ENCODE measurements at places on chromosomes 16 and 17.

GRCh38 chr17:68057531-68057952 lies 22.0 kb downstream of the KPNA2 start:
- DNase-seq: peak; percentile 36

- DNase-seq: peak; percentile 12
Observed at GRCh38 chr16:14405611-14406537, 224.2 kb downstream of the PARN start.

DNA sequence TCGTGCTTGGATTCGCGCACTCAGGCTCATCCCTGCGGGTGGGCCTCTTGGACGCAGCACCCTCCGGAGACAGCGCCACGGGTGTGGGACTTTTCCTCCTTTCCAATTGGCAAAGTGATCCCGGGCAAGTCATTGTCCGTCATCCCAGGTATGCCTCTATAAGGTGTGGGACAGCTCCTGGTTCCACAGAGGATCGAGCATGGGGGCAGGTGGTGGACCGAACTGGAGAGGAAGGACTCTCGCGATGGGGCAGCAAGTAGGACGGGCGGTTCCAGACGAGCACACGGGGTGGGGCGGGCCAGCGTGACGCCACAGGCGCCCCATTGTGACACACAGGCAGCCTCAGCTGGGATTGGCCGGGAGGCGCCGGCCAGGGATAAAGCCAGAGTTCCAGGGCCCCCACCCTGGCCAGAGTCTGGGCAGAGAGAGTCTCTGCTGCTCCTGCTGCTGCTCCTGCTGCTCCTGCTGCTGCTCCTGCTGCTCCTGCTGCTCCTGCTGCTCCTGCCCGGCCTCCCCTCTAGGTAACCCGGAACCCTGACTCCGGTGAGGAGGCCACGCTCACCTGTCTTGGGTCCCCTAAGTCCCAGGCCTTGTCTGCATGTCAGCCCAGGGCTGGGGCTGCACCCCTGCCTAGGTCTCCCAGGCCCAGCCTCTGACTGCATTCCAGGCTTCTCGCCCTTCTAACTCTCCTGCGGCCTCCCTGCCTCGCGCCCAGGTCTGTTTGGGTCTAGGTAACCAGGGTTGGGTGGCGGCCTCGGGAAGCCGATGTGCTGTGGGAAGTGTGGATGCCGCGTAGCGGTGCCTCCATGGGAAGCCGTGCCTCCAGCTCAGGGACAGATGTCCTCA lies 38.5 kb upstream of the SLC47A1 start:
- DNase-seq: no peak

DNA sequence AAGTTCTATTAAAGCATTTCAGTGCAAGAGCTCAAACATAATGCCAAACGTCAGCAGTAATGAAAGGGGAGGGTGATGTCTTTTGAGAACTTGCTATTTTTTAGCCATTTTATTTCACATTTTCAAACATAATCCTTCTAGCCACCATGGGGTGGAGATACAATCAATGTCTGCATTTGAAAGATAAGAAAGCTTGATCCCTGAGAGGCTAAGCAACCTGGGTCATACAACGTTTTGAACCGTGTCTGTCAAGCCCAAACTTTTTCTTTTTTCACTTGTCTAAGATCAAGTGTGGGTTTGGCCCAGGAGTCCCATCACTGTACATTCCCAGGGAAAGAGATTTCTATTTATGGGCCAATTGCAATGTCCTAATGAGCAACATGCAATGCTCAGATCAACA lies 331.1 kb downstream of the SLC39A11 start:
- DNase-seq: no peak

GRCh38 chr17:33335491-33336173 lies 42.5 kb upstream of the ASIC2 start:
- DNase-seq: no peak

GRCh38 chr17:8225813-8226535 lies 15.6 kb upstream of the AURKB start:
- peak; percentile 70 for DNase-seq

DNA sequence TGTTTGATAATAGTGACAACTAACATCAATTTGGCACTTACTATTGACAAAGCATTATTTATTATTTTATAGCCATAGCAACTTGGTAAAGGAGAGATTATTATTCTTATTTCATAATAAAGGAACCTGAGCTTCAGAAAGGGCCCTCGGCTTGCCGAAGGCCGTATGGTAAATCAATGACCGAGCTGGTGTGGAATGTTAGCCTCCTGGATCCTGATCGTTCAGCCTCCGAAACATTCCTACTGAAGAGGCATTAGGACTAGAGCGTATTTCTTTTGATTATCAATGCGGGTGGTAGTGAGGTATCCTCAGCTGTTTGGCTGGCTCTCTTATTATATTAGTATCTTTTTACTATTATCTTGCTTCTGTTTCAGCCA lies 199.3 kb upstream of the TBX2 start:
- no peak for DNase-seq

DNA sequence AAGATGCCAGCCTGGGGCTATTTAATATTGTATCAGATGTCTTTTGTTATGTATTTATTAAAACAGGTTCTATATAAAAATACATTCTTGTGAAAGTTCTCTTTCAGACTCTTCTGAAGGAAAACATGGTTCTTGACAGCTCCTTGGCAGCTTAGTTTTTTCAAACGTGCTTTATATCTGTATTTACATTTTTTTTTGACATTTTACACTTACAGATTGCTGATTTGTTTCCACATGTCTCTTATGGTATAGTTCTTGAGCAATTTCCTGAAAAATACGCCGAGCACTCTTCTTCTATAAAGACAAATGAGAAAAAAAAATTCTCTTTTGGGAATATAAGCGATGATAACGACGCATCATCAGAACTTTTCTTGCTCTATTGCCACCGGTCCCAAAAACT lies 9.5 kb downstream of the IGSF6 start:
- no peak for DNase-seq

DNA sequence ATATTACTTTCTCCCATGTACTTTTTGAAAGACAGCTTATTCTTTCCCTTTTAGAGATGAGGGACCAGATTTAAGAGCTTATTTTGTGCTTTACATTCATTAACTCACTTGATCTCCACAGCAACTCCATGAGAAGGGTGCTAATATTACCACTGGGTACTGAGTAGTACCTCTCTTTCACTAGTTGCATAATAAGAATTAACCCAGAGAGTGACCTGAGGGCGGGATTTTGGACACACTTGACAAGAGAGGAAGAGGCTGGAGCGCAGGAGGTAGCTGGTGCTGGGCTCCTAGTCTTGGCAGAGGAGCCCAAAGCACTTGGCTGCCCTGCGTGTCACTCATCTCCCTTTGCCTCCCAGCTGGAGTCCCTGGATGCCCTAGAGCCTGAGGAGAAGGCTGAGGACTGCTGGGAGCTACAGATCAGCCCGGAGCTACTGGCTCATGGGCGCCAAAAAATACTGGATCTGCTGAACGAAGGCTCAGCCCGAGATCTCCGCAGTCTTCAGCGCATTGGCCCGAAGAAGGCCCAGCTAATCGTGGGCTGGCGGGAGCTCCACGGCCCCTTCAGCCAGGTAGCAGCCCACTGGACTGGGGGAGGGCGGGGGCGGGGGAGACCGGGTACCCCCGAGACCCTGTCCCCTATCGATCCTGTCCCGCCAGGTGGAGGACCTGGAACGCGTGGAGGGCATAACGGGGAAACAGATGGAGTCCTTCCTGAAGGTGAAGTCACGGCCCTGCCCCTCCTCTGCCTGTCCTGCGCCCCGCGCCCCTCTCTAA lies 1.7 kb upstream of the MAZ start:
- DNase-seq: no peak

- DNase-seq: no peak
Observed at GRCh38 chr17:4941319-4941610, 1.2 kb downstream of the RNF167 start.

DNA sequence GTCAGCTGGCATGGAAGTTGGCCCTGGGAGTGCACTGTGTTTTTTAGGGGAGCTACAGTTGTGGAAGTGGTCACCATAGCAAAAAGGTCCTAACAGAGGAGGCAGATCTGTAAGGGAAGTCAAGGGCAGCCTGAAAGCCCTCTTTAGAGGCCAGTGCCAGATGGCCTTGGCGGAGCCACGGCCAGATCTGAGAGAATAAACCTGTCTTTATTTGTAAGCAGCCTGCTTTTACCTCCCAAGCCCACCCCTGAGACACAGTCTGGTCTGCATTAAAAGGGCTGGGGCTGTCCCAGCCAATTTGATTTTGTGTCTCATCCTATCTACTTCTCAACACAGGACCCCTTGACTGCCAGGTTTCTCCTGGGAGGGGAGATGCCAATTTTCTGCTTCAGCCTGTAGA lies 51.0 kb upstream of the NOL11 start:
- no peak for DNase-seq

GRCh38 chr17:18241229-18241871 lies 15.9 kb downstream of the LLGL1 start:
- DNase-seq: no peak

DNA sequence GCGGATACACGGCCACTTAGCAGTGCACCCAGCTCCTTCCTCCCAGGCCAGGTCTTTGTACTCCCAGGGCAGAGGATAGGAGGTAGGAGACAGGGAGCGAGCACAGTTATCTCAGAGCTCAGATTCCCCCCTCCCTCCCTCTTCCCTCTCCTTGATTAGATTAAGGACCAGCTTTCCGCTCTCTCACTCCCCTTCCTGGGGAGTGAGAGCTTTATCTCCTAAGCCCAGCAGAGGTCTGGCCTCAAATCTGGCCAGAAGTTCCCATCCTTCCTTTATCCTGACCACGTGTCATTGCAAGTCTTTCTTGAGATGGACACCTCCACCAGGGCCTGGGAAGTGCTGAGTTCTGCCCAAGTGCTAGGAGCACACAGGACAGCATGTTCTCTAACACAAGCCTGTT lies 5.1 kb downstream of the ARL4D start:
- no peak for DNase-seq

DNA sequence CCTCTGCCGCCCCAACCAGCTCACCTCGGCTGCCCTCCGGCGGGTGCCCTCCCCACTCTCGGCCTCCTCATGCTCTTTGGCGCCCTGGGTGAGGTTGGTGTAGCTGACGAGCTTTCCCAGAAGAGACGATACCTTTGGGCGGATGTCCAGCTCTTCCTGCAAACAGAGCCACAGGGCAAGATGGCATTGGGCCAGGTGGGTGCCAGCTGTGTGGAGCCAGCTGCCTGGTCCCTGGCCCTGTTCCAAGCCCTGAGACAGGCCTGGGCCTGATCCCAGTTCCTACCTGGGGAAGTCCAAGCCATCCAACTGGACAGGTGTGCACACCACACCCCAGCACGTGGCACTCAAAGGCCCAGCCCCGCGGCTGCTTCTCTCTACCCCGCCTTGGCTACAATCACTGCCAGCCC lies 6.9 kb downstream of the SLC12A4 start:
- DNase-seq: no peak

DNA sequence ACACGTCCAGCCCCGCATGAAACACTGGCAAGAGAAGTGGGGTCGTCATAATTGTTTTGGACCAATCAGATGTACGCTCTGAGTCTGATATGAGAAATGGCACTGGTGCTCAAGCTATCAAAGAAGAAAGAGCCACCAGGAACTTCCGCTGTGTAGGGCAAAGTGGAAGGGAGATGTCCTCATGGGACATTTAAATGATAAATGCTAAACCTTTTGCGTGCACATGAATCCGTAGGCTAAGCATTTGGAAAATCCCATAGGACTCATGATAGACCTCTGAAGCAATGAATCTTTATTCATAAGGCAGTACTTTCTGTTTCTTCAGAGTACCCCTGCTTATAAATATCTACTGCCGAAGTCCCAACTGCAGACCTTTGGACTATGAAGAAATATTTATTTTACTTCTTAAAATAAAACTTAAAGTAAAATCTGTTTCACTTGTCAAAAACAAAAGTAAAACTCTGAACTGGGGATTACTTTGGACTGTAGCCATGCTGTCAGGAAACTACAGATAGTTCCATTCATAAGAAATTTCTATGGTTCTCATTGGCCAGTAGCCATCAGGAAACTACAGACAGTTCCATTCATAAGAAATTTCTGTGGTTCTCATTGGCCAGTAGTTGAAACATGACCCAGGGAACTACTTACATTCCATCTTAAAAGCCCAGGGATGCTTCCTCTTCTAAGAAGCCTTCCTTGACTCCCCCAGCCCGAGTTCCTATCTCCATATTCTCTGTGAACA lies 335.1 kb downstream of the HS3ST4 start:
- no peak for DNase-seq

- DNase-seq: peak; percentile 14
Observed at GRCh38 chr16:67101311-67102082, 8.2 kb upstream of the PHAF1 start.

- DNase-seq: peak; percentile 77
Observed at GRCh38 chr17:42067371-42068091, 17.1 kb upstream of the C17orf113 start.

- DNase-seq: peak; percentile 46
Observed at GRCh38 chr16:78976212-78976611, 624.3 kb downstream of the MAF start.

GRCh38 chr17:21019976-21020586 lies 22.7 kb downstream of the USP22 start:
- DNase-seq: no peak

DNA sequence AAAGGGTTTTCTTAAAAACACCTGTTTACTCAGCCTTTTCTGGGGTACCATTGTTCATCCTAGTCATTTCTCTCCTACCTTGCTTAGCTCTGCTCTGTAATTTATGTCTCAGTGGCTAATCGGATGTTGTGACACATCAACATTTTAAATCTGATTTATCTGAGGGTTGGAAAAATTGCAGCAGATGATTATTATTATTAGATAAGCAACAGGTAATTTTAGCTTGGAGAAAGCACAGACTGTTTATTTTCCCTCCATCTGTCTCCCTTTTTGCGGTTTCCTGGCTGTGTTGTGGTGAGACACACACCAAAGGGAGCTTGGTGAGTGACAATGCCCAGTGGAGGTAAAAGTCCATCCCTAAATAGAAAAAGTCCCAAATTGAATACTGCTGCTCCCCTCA lies 389.9 kb downstream of the UTP18 start:
- no peak for DNase-seq

- no peak for DNase-seq
Observed at GRCh38 chr17:73541111-73541510, 103.1 kb downstream of the SDK2 start.

GRCh38 chr16:14148016-14148415 lies 76.9 kb downstream of the MRTFB start:
- no peak for DNase-seq

- no peak for DNase-seq
Observed at GRCh38 chr17:45404870-45405249, 27.8 kb downstream of the ARHGAP27 start.

- DNase-seq: no peak
Observed at GRCh38 chr17:60297760-60298401, 94.1 kb downstream of the USP32 start.
